ENCODE measurements at places on chromosomes 11 and 22.

- DNase-seq, result no peak
Measured at GRCh38 chr11:119794756-119795155, 65.8 kb upstream of the NECTIN1 start.

- no peak for DNase-seq
Measured at GRCh38 chr22:23168391-23169042, 11.8 kb upstream of the BCR start.

GRCh38 chr11:9397746-9398680, 13.6 kb downstream of the IPO7 start:
- DNase-seq, result no peak

DNA sequence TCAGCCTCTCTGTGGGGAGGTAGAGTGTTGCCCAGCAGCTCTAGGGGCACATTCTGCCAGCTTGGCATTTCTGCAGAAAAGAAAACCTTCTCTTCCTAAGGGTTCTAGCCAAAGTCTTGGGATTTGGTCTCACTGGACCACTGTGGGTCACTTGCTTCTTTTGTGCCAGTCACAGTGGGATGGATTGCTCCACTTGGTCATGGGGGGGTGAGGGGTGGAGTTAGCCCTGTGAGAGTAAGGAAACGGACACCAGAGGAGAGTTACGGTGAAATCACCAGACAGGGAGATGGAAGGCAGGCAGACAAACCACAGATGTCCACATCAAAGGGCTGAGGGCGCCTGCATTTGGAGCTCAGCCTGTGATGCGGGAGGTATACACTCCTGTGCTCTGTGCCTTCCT, 10.8 kb downstream of the SGSM1 start:
- DNase-seq, result no peak

GRCh38 chr11:6111673-6112072, 4.2 kb downstream of the OR56B4 start:
- no peak for DNase-seq

DNA sequence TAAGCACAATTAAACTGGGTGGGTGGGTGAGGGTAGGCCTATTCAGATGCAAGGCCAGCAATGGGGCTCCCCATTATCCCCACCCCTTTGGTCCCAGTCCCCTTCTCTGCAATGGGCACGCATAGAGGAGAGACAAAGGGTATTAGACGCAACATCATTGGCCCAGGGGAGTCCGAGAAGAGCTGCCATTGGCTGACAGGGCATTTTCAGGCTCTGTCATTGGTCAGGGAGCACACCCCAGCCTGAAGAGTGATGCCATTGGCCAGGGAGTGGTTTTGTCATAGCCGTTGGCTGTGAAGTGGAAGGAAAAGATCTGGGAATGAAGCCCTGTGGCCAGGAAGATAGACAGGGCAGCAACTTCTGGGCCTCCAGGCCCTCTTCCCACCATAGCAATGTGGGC, 2.8 kb upstream of the TRIM3 start:
- DNase-seq, result no peak

DNA sequence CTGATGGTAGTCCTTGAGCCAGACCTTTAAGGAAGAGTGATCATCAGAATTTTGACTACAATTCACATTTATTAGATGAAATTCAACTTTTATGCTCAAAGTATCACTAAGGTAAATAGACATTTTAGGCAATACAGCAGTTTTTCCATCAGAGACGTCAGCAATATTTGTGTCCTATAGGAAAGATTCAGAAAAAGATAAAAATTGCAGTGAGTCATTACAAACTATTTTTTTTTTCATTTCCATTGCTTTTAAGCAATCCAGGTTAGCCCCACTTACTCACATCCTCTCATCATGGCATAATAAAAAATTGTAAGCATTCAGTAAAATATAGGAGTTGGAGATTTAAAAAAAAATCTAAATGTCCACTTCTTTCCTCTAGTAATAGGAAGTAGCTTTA, 46.9 kb downstream of the MSANTD4 start:
- no peak for DNase-seq

- no peak for DNase-seq
Measured at GRCh38 chr22:20395907-20396287, 1.9 kb downstream of the ZNF74 start.

GRCh38 chr11:61682906-61683675, 2.9 kb downstream of the DAGLA start:
- no peak for DNase-seq

GRCh38 chr11:127098684-127099083, 98.1 kb upstream of the KIRREL3 start:
- no peak for DNase-seq

DNA sequence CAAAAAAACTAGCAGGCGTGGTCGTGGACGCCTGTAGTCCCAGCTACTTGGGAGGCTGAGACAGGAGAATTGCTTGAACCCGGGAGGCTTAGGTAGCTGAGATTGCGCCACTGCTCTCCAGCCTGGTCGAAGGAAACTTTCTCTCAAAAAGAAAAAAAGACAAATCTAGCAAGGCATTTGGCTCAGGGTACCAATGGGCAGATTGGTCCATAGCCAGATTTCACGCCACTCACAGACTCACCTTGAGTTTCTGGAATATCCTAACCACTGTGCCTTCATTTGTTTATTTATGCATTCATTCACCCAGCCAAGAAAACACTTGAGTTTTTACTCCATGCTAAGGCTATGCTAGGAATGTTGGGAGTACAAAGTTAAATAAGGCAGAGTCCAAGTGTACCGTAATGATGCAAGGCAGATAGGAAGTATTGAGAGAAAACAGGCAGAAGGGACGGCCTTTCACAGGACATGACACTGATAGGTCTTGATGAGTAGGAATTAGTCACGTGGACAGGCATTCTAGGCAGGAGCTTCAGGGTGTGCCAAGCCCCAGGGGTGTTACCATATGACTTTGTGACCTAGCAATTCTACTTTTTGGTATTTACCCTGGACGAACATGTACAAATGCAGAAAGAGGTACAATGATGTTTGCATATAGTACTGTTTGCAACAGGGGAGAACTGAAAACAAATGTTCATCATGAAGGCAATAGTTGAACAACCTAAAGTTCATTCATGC, 3.0 kb upstream of the PACSIN3 start:
- no peak for DNase-seq

- no peak for DNase-seq
Measured at GRCh38 chr11:71163371-71163770, 89.0 kb downstream of the SHANK2 start.

- DNase-seq, result no peak
Measured at GRCh38 chr11:66906061-66906733, 49.3 kb downstream of the LRFN4 start.

DNA sequence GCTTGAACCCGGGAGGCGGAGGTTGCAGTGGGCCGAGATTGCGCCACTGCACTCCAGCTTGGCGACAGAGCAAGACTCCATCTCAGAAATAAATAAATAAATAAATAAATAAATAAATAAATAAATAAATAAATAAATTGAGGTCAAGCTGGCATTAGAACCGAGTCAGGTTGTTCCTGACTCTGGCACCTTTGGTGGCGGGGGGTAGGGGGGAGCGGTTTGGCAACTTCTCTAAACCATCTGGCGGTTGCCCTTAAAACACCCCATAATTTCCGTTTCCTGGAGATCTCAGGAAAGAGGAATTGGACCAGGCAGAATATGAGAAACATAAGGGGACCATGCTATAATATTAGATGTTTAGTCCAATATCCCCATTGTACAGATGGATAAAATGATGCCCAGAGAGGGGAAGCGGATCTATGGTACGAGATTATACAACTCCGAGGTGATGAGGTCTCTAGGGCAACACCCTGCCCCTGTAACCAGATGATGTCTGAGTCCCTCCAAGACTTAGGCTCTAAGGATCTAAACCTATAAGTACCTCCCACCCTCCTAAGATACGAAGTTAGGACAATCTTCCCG, 785 bp downstream of the CLPB start:
- no peak for DNase-seq

DNA sequence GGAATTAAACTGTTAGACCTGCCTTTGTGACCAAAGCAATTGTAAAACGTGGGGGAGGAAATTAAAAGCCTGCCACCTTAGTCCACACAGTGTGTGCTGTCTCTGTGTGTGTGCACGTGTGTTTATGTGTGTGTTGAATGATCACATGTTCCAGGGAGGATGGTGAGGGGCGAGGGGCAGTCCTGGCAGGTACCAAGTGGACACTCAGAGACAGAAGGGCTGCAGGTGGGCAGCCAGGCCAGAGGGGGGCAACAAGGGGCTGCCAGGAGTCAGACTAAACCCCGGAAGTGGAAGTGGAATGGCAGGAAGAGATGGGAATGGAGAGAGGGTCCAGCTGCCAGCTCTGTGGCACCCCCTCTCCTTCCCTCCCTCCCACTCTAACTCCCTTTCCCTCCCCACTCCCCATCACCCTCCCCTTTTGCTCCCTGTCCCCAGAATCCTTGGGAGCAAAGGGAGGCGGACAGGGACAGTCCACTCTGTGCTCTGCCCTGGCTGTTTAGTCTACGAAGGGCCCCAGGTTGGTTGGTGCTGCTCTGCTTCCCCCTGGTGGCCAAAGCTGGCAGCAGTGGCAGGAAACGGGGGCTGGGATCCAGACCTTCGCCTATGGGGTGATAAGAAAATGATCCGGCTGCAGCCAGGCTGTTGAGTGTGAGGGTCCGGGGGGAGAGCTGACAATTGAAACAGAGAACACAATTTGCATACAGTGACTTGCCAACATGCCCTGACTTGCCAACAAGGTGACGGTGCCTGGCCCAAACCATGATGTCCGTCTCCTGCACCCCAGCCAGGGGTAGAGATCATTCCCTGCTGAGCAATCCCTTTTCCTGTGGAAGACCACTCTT, 24.4 kb downstream of the P2RY2 start:
- DNase-seq, result peak; percentile 49

DNA sequence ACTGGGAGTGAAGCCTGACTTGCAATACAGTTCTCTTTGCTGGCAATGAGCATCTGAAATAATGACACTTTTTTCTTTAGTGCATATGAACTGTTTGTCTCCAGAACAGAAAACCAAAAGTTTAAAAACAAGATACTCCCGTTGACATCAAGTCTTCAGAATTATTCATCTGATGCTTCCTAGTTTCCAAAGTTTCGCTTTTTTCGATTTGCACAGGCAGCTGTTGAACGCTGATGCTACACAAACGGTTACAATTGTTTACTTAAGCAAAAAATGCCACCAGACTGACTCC, 612 bp upstream of the BIRC2 start:
- no peak for DNase-seq

DNA sequence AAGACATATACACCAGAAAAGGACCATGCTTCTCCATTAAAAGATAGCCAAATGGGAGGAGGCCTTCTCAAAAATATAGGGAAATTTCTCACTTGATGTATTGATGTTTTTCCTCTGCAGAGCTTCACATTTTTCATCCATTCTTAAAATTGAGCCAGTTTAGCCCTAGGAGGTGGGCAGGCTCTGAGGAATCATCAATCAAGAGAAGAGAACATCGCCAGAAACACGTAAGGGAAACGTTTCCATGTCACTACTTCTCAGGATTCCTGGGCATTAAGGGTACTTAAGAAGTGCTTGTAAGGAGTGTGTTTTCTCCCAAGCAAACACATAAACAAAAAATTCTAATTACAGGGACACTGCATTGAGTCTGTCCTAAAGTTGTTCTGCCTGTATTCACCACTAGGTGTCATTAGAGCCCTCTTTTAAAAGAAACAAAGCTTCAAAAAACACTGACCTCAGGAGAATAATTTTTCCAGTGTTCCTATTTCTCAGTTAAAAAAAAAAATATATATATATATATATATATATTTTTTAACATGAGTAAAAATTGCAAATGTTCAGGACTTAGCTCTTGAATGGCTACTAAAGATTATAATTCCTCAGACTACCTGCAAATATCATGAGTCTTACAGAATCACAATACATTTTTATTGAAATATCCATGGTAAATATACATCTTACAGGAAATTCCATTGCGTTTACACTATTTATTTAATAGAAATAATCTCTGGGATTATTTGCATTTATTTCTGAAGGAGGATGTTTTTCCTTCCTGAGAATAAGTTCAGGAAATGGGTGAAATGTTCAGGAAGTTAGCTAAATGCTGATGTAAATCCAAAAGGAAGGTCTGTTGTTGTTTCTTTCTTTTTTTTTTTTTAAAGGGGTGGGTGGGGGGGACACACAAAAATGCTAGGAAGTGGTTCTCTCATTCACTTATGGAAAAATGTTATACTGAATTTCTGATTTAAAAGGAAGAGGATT, 16.0 kb downstream of the FZD4 start:
- no peak for DNase-seq

- no peak for DNase-seq
Measured at GRCh38 chr22:40703736-40704135, 24.5 kb downstream of the MCHR1 start.

- no peak for DNase-seq
Measured at GRCh38 chr11:67482275-67482826, 475 bp upstream of the AIP start.

GRCh38 chr11:1310772-1311468, 1.5 kb upstream of the TOLLIP start:
- no peak for DNase-seq

- no peak for DNase-seq
Measured at GRCh38 chr11:125335106-125335505, 161.0 kb downstream of the FEZ1 start.

- no peak for DNase-seq
Measured at GRCh38 chr11:131903074-131903473, 532.7 kb downstream of the NTM start.

- DNase-seq, result no peak
Measured at GRCh38 chr22:28802595-28803123, 2.3 kb upstream of the XBP1 start.

DNA sequence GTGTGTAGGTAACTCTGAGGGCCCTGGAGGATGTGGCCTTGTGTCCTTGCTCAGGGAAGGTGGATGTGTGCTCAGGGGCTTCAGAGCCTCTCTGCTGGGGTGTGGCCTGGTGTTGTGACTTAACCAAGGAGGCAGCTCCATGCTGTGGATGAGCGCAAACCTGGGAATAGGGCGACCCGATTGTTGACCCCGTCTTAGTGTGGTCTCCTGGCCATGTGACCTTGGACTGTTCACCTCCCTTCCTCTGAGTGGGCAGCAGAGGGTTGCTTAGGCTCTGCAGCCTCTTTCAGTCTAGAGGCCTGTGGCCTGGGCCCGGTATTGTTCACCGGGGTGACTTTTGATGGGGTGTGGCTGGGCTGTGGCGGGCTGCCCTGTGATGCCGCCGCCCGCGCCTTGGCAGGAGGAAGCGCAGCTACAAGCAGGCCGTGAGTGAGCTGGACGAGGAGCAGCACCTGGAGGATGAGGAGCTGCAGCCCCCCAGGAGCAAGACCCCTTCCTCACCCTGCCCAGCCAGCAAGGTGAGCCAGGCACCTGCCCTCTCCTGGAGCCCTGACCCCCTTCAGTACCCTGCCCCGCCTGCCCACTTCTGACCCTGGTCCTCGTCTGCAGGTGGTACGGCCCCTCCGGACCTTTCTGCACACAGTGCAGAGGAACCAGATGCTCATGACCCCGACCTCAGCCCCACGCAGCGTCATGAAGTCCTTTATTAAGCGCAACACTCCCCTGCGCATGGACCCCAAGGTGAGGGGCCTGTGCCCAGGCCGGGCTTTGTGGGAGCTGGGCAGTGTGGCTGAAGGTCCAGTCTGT, 16.7 kb downstream of the INCENP start:
- no peak for DNase-seq

- DNase-seq, result no peak
Measured at GRCh38 chr11:13889552-13890249, 72.8 kb upstream of the SPON1 start.

GRCh38 chr11:114384487-114384886, 15.8 kb downstream of the C11orf71 start:
- DNase-seq, result no peak

All from stimulated activated CD4-positive, alpha-beta T cell treated with anti-CD3 and anti-CD28 coated beads, Interleukin-2, amount 100 ng/mL, for 4 hours (primary cell).